ENCODE measurements at places on chromosomes 5 and 9.

- DNase-seq = no peak
Observed at GRCh38 chr9:83219924-83220438, 157.0 kb upstream of the RASEF start.

DNA sequence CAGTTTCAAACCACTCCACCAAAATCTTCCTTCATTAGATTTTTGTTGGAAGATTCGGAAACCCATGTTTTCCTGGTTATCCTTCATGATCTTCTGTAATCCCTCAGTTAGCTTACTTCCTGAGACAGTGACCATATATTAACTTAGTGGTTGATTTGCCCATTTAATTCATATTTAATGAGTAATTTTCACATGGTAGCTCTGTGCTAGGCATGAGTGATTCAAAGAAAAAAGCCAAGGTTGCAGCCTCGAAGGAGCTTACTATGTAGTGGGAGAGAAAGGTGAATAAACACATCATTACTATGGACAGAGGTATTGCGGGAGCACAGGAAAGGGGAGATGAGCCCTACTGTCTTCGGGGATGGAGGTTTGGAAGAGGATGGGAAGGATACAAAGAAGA, 158.5 kb downstream of the TLE1 start:
- no peak for DNase-seq

- DNase-seq = no peak
Observed at GRCh38 chr9:120723565-120723964, 9.3 kb upstream of the MEGF9 start.

DNA sequence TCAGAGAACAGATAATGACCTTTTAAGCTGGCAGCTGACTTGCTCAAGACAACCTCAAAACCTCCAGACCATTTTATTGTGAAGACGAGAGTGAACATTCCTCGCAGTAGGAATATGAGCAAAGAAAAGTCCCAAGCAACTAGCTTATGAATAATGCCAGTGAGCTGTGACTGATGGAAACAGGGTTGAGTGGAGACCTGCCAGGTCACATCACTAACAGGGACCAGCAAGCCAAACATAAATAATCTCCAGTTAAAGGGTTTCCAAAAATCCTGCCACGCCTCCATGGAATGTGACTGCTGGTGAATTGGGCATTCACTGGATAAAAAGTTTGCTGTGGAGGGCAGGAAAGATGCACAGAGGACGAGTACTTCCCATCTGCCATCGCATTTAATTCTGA, 185.4 kb downstream of the CRB2 start:
- DNase-seq = no peak

- no peak for DNase-seq
Observed at GRCh38 chr5:124732428-124733328, 13.8 kb downstream of the ZNF608 start.

GRCh38 chr9:86885232-86885631, 62.1 kb downstream of the GAS1 start:
- no peak for DNase-seq

Data from suppressor macrophage (primary cell).